ENCODE measurements at places on chromosomes 1 and 21.
A peak's percentile ranks its signal among the peaks of the same experiment; 100 is the strongest.

GRCh38 chr1:69702085-69702484 lies 134.4 kb downstream of the LRRC7 start:
- no peak for DNase-seq

DNA sequence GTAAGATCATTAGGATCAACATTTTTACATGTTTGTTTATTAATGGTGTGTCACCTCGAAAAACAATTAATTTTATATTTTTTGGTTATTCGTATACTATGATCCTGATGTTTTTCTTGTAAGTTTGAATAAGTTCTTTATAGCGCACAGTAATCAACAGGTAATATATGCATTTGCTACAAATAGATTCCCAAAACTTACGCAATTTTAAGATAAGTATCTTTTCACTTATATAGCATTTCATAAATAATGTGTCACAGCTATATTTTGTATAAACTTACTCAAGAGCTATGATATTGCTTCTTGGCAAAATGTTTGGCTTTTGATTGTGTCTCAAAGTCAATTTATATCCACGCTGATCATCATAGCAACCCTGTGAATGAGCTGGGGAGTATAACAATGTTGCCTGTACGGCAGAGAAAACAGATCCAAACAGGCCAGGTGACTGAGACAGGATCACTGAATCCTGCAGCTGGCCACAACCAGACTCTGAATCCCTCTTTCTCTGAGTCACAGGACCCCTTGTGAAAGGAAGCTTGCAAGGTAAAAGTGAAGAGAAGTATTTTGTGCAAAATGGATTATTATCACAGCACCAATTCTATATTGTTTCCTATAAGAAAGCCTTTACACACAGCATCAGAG lies 48.6 kb downstream of the GNG12 start:
- no peak for DNase-seq

- DNase-seq: no peak
These were observed 20.5 kb downstream of the HSPG2 start for GRCh38 chr1:21916447-21917238.

DNA sequence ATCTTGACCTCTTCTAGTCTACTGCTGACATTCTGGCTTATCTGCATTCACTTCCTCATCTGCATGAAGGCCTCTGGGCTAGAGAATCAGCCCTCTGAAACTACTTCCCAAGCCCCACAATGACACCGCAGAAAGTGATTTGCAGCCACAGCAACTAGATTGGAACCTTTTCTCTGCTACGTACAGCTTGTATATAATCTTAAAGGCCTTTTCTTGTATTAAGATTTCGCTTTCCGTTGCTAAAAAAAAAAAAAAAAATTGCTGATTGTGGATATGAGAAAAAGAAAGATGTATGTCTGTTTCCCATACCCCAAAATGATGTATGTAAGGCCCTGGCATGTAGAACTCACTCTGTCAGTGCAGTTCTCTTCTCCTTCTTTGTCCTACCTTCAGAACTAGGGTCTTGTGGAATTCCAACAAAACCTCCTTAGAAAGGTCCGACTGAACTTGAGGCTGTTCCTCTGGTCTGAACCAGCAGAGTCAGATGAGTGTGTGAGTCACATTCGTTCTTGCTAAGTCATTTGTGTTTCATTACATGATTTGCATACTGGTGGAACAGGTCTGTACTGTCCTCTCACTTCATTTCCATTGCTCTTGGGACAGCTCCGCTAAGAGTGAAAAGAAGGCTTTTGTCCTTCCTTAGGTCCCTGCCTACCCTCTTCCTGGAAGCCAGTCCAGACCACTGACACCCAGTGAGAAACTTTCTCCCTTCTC lies 62.7 kb downstream of the PLPP3 start:
- no peak for DNase-seq

DNA sequence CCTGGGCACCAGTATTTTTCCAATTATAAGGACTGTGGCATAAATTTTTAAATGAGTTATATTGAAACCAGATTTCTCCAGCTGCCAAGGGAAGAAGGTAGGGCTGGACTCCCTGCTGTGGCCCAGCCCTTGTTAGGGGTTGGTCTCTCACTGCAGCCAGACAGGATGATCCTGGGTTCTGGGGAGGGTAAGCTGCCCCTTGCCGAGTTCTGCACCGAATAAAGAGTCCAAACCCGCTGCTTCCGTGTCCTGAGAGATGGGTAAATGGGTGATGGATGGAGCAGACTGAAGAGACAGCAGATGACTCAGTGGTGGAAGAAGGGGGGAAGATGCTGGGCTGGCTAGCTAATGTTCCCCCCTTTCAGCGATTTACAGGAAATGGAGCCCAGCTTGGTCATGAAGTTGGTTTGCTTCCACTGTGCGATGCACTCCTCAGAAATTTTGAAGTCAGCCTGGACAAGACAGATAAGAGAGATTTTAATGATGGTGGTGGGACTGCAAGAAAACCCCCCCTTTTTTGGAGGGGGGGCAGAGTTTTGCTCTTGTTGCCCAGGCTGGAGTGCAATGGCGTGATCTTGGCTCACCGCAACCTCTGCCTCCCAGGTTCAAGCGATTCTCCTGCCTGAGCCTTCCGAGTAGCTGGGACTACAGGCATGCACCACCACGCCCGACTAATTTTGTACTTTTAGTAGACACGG lies 41.4 kb downstream of the YARS1 start:
- DNase-seq: no peak

DNA sequence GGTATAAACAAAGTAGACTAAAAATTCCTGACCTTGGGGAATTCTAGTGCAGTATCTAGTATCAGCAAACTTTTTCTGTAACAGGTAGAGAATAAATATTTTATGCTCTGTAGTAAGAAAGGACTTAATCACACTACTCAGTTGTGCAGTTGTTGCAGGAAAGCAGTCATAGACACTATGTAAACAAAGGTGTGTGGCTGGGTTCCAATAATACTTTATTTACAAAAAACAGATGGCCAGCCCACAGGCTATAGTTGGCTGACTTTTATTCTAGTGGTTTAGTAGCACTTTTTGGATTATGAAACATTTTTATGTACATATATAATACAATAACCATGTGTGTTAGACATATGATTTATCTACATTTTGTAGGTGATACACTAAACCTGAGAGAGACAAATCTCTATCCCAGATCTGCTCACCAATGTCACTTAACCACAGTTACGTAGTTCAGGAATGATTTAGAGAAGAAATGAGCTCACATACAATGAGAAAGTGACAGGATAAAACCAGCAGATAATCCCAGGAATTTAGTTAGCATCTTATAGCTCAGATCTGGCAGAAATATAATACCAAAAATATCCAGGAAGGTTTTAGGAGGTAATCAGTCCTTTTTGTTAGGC lies 56.1 kb downstream of the MIER1 start:
- DNase-seq: no peak

- no peak for DNase-seq
These were observed 99.1 kb upstream of the ACTRT2 start for GRCh38 chr1:2921970-2922686.

- no peak for DNase-seq
These were observed 61.4 kb upstream of the CXADR start for GRCh38 chr21:17451364-17451891.

GRCh38 chr1:90836345-90836679 lies 119.2 kb upstream of the BARHL2 start:
- DNase-seq: no peak

GRCh38 chr1:118113261-118113660 lies 71.8 kb downstream of the SPAG17 start:
- DNase-seq: no peak

DNA sequence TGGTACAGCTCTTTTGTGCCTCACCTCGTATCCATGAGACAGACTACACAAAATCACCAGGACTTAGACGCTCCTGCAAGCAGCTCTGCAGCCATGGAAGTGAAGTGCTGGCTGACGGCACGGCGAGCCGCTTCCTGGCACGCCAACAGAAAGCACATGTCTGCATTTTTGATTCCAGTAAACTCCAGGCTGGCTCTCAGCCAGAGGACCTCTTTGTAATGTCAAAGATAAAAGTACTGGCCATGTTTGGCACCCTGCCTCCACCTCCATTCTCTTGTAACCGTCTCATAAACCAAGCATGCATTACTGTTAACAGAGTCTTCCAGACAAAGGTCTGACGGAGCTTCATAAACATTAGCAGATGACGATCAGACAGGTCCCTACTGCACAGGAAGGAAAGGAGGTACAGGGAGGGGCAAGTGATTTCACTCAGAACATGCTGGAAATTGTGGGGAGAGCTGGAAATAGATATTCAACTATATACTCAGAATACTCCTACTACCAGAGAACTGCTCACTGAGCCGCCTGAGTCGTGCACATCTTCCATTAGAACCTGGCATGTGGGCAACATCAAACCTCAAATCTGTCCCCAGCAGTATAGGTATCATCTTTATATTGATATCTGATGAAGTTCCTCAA lies 632.0 kb downstream of the SMYD3 start:
- no peak for DNase-seq

- DNase-seq: no peak
These were observed 103.6 kb upstream of the BACE2 start for GRCh38 chr21:41064334-41064791.

DNA sequence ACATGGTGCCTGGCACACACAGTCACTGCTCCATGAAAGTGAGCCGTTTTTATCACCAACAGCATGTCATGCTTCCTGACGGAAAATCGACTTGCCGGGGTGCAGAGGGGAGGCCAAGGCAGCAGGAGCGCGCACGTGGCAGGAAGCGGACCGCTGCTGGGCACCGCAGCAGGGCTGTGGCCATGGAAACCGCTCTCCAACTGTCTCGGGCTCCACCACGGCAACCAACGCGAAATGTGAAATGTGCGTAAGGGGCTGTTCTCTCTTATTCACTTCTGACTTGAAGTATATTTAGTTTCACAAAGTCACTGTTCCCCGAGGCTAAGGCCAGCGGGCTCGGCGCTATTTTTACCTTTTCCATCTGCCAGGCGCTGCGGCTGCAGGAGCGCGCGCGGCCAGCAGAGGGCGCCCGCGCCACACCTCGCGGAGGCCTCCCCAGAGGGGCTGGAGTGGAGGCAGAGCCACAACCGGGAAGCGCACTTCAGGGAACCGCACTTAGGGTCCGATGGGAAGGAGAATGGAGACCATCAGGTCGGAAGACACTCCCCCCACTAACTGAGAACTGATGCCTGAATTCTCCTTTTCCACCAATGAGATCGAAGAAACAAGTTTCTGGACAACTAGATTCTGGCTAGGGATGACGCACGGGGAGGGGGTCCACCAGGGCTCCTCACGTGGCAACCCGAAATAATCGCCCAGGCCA lies 19.7 kb downstream of the RCC2 start:
- peak; percentile 31 for DNase-seq

GRCh38 chr1:151196292-151196800 lies 2.0 kb upstream of the PIP5K1A start:
- DNase-seq: peak; percentile 24

DNA sequence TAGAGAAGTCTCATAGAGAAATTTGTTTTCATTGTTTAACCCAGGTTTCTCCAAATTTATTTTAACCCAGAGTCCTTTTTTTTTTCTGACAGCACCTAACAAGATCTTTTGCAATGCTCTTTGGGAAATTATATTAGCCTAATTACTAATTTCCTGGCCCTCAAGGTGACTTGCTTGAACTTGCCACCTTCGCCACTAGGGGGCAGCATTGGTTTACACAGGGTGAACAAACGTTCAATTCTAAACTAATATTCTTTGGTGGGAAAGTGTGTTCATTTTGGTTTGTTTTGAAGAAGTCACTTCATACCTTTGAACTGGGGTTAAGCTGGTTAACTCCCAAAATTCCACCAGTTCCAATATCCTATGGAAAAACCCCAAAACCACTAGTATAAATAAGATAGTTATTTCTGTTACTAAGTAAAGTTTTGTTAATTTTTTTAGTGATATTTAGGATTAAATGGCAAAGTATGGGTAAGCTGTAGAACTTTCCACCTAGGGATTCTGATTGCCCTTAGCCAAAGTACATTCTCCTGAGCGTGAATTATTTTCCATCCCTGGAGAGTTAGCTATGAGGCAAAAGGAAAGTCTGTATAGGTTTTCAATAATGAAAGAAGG lies 13.0 kb downstream of the CCDC190 start:
- DNase-seq: peak; percentile 36

DNA sequence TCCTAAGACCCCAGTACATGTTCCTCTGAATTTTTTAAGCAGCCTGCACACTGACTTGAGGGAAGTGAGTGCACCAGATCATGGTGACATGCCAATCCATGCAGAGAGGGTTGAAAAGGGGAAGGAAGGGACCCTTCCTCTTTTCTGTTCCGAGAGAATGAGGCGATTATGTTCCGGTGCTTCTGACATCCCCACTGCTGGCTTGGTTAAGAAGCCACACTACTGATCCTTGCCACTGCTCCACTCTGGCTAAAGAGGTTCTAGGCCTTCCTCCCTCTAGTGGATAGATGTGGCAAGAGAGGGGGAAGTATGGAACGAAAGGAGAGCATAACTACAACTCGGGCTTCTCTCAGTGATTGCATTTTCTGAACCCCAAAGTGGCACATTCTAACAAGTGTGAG lies 1.8 kb upstream of the CYB5R1 start:
- DNase-seq: no peak

GRCh38 chr1:67983867-67984266 lies 66.6 kb downstream of the DIRAS3 start:
- no peak for DNase-seq

GRCh38 chr1:74467786-74468377 lies 44.5 kb downstream of the LRRC53 start:
- no peak for DNase-seq

GRCh38 chr1:222680080-222680479 lies 32.2 kb downstream of the AIDA start:
- DNase-seq: no peak

DNA sequence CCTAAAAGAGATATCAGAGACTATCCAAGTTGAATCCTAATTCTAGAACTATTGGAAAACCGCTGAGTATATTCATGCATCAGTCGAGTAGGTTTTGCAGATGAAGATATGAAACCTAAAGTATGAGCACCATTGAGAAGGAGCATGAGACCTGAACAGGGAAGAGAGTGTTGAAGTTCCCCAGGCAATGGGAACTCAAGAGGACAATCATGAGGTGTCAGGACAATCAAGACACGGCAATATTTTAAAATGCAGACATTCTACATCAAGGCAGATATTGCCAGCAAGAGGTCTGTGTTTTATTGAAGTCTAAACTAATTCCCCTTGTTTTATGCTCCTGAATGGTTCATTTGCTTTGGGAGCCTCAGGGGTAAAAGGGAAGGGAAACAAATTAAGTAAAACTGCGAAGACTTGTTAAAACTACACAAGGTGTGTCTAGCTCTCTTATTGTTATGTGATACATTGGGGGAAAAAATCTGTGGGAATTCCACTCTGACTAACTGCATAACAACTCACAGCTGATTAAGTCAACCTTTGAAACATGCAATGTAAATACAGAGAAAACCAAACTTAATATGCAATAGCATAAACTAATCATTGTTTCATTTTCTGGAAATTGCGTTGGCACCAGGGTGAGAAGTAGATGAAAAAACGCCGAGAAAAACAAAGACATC lies 347.9 kb upstream of the ADGRL2 start:
- DNase-seq: no peak
